Coronary artery (tissue), 2 donors: ENCODE measurements at places on chromosomes 4 and X.

GRCh38 chr4:77155631-77156452, 1.2 kb upstream of the CCNG2 start:
- no peak for DNase-seq

DNA sequence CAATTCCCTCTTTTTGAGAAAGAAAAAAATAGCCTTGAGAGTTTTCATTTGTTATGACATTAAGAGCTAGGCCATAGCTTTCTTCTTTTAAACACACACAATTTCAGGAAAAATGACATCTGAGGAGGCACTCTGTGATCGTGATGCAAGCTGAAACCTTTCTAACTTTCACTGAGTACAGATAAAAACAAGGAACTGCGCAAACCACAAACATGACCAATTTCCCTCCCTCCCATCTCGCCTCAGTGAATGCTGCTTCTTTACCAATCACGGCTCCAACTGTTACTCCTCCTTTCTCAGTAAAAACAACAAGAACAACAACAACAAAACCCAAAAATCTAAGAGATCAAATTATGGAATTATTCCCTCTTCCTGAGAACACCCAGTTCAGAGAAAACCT, 626.8 kb downstream of the TLL1 start:
- DNase-seq: no peak

DNA sequence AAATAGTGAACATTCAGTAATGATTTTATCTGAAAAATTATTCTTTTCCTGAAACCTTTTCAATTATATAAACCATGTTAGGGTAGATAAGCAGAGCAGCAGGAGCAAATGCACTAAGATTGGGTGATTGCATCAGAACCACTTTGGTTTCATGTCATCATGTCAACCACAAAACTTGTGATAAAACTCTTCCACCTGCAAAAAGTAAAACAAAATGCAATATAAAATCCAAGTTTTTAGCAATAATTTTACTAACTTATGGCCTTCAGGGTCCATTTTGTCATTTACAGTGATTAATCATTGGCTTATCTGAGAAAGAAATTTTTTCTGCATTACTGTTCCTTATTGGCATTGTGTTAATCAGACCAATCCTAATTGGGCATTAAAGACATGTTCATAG, 42.4 kb downstream of the NHS start:
- DNase-seq: no peak

DNA sequence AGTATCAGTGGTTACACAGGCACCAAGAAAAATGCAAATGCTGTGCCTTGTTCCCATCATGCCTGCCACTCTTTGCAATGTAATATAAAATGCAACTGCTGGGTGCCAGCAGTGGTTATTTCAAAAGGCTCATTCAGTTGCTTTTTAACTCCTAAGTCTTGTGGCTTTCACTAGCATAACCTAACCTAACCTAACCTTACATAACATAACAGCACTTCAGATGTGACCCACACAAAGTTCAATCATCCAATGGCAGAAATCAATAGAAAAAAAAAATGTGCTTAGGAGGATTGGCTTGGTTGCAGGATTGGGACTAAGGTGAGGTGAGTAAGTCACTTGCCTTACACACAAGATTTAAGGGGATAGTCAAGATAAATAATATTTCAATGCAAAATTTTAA, 60.2 kb upstream of the VMA21 start:
- no peak for DNase-seq

GRCh38 chr4:151866592-151866918, 105.7 kb upstream of the GATB start:
- DNase-seq: no peak

DNA sequence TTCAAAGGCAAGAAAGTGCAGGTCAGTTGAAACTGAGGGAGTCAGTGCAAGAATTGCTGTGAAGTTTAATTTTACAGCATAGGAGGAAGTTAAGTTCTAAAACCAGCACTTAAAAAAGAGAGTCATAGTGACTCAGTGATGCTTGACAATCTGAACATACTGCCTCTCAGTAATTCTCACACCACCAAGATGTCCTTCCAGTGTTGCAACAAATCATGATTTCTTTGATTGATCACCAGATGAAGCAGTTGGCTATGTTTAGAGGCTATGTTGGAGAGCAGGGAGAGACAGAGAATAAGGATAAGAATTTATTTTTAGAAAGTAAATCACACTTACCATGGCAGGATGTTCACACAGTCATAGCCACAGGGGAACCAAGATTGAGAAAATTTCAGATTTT, 13.2 kb downstream of the TRIM2 start:
- DNase-seq: no peak

DNA sequence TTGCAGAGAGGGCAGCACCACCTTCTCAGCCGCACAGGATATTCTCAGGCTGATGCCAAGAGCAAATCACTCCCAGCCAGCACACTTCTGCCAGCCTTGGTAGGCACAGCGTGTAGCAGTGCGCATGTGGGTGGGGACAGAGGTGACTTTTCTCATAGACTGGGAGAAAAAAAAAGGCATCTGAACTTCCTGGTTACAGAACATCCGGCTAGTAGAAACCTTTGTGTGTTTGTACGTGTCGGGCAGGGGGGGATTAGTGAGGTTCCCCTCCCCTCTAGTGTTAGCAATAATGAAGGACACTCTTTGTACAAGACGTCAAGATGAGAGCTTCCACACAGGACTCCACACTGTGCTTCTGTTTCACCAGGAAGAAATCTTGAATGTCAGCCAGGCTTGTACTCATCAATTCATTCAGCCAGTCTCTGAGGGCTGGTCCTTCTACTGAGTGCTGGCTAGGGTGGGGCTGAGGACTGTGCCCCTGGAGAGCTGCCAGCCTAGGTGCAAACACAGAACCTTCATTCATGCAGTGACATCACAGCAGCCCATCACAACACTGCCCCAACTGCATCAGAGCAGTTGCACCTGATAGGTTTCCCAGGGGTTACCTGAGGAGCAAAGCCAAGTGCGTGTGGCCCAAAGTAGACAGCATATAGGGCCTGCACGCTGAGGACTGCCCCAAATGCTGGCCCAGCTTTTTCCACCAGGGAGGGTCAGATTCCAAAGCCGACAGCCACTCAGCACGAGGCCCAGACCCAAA, 34.7 kb downstream of the SLC25A5 start:
- no peak for DNase-seq

DNA sequence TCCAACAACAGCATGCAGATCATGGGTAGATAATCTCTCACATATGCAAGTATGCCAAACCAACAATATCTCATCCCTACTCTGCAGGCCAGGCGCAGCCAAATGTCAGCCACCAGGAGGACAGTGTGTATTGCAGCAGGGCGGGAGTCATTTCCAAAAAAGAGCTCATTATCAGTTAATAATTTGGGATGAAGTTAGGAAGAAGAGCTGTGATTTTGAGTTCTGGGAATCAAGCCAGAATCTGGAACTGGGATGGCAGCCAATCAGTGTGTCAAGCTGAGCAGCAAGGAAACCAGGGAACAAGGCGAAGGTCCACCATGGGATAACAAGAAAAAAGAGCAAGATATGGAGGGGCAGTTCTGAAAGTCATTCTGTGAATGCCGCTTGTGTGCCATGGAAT, 88.2 kb upstream of the CAMK2D start:
- DNase-seq: no peak

GRCh38 chrX:69185886-69186285, 20.6 kb upstream of the PJA1 start:
- DNase-seq: peak; percentile 36

DNA sequence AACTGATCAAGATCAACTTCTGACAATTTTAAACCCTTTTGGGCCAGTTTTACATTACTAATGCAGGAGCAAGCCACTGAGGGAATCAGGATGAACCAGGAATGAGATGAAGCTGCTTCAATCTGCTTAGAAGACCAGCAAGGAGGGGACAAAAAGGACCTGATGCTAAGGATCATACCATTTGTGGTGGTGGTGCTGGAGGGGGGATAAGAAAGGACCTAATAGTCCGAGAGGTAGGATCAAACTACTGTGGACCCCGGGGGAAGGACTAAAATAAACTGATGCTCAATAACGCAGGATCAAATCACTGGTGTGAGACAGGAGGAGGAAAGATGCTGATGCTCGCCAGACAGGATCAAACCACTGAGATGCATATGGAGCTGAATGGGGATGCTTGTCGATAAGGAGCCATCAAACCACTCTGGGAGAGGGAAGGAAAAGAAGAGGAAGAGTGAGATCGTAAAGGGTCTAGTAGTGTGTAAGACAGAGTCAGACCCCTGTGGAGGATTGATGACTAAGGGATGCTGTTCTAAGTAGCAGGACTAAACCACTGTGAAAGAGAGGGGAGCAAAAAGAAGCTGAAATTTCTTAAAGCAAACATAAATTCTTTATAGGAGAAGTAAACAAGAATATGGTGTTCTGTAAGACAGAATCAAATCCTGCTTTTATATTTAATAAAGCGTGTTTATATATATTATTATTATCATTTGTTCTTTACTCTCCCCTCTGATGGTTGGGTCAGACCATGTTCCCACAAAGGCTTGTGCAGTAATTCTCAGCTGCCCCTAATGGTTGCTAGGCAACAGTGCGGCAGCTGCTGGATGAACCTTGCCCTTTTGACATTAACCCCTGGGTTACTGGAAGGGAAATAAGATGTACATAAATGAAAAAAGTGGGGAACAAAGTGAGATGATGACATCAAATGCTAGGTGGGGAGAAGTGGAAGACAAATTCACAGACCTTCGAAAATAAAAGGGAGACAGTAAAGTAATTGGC, 432.5 kb upstream of the FGF16 start:
- DNase-seq: no peak

DNA sequence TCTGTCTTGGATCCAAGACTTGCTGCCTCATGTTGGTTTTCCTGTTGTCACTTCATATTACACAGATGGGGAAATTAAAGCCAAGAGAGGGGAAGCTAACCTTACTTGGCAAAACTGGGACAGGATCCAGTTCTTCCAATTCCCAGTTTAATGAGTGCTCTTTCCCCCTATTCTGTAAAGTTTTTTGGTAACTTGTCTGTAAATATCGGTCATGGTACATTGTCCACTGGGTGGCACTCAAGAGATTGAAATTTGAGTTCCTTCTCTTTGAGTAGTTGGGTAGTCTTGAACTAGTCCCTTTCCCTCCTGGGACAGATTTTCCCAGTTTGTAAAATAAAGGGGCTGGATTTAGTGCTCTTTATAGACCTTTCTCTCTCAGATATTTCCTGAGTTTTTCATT, 12.4 kb upstream of the EOLA2 start:
- no peak for DNase-seq

- no peak for DNase-seq
Measured at GRCh38 chr4:1488357-1488756, 82.1 kb upstream of the NKX1-1 start.

GRCh38 chr4:187618701-187619281, 376.8 kb upstream of the ZFP42 start:
- no peak for DNase-seq

DNA sequence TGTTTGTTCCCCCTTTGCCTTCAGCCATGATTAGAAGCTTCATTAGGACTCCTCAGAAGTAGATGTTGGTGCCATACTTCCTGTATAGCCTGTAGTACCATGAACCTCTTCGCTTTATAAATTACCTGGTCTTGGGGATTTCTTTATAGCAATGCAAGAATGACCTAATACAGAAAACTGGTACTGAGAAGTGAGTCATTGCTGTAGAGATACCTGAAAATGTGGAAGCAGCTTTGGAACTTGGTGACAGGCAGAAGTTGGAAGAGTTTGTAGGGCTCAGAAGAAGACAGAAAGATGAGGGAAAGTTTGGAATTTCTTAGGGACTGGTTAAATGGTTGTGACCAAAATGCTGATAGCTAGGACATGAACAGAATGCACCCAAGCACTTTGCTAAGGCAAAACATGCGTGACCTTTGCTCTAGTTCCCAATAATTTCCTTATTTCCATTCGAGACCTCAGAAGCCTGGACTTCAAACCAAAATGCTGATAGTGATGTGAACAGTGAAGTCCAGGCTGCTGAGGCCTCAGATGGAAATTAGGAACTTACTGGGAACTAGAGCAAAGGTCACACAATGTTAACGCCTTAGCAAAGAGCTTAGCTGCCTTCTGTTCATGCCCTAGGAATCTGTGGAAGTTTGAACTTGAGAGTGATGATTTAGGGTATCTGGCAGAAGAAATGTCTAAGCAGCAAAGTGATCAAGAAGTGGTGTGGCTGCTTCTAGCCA, 3.0 kb upstream of the USP46 start:
- DNase-seq: no peak

DNA sequence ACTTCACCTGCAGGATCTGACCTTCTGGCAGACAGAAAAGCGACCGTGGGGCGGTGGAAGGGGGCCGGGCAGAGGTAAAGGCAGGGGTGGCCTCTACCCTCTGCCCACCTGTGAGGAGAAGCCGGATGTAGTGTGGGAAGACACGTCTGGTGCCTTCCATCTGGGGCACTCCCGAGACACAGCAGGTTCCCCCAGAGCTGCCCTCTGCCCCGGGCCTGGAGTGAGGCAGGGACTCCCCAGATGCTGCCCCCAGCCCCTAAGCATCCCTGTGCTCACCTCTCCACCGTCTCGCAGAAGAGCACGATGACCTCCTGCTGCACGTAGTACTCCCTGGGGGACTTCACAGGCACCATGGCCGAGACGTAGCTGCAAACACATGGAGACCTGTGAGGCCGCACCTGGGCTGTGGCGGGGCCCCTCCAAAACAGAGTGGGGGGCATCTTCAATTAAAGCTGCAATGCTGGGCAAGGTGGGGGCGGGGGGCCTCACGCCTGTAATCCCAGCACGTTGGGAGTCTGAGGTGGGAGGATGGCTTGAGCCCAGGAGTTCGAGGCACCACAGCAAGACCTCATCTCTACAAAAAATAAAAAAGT, 75.3 kb upstream of the MXD4 start:
- DNase-seq: no peak

GRCh38 chr4:63607169-63607872, 801.9 kb downstream of the TECRL start:
- no peak for DNase-seq

DNA sequence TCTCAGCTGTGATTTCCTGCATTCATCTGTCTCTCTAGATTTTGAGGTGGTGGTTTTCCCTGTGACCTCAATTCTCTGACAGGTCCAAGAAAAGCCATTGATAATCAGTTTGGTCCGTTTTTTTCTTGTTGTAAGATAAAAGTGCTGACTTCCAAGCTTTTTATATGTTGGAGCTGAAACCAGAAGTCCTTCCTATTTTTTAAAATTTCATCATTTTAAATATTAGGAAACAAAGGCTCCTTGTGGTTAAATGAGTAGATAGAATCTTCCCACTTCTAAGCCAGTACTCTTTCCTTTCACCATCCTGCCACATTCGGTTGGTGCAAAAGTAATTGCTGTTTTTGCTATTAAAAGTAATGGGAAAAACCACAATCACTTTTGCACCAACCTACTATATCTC, 18.3 kb downstream of the RNF175 start:
- no peak for DNase-seq

DNA sequence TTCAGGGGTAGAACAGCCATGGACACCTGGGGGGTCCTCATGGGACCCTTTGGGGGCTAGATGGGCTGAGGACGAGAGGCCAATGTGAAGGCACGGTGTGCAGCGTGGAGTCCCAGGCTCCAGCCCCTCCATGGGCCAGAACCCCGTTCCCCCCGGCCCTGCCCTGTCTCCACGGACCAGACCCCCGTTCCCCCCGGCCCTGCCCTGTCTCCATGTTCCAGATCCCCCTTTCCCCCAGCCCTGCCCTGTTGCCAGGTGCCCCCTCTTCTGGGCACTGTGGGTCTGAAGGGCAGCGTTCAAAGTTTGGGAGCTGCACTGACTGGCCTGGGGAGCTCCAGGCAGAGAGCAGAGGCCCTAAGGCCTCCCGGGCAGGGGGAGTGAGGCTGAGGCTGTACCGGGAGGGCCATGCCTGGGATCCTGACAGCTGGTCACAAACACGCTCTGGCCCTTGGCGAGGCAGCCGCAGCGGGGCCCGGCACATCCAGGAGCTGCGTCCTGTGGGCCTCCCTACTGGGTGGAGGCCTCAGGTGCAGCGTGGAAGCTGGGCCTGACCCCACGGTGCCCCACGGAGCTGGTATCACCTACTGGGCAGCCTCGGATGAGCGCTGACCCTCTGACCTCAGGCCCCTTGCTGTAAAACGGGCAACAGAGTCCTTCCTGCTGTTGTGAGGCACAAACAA, 8.9 kb downstream of the DGKQ start:
- DNase-seq: no peak
